NCI-H1417 treated with DMSO at 0.1 percent for 48 hours (cell line): ENCODE measurements at places on chromosomes 11 and 22.
A peak's percentile ranks its signal among the peaks of the same experiment; 100 is the strongest.

DNA sequence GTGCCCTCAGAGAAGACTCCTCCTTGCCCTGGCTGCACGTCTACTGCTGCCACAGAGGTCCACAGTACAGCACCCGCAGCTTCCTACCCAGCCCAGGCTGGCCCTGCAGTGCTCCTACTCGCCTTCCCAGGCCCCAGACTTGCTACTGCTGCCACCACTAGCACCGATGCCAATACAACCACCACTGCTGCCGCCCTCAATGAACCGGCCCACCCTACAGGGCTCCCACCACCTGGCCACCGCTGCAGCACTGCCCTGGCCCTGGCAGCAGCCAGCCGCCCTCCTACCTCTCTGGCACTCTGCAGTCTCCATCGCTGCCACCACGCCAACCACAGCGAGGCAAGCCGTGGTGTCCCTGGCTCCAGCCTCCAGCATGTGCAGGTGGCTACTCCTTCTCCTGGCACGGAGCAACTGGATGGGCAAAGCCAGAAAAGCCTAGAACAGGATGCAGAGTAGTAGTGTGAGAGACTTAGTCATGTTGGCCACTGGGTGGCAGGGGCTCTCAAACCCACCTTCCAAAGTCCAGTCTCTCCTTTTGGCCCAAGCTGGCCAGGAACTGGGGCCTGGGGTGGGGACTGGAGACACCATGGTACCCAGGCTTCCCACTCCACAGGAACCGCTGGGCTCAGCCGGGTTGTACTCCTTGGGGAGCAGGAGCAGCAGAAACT is 39.4 kb downstream of the C22orf42 start:
- DNase-seq, result no peak

DNA sequence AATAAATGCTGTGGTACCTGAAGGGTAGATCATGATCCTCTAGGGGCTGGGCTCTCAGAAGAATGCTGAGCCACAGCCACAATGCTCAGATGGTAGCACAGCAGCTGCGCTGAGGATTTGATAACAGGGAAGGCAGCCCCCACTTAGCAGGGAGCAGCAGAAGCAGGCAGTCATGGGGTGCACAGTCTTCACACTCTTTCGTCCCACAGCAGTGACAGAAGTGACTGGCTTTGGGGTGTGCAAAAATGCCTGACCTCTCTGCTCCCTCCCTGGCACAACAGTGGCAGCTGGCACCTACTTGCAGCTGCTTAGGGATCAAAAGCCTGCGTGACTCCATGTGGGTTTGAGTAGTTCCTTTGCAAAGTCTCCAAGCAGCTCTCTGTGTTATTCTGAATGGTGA is 1349.8 kb upstream of the RAG2 start:
- DNase-seq, result no peak

DNA sequence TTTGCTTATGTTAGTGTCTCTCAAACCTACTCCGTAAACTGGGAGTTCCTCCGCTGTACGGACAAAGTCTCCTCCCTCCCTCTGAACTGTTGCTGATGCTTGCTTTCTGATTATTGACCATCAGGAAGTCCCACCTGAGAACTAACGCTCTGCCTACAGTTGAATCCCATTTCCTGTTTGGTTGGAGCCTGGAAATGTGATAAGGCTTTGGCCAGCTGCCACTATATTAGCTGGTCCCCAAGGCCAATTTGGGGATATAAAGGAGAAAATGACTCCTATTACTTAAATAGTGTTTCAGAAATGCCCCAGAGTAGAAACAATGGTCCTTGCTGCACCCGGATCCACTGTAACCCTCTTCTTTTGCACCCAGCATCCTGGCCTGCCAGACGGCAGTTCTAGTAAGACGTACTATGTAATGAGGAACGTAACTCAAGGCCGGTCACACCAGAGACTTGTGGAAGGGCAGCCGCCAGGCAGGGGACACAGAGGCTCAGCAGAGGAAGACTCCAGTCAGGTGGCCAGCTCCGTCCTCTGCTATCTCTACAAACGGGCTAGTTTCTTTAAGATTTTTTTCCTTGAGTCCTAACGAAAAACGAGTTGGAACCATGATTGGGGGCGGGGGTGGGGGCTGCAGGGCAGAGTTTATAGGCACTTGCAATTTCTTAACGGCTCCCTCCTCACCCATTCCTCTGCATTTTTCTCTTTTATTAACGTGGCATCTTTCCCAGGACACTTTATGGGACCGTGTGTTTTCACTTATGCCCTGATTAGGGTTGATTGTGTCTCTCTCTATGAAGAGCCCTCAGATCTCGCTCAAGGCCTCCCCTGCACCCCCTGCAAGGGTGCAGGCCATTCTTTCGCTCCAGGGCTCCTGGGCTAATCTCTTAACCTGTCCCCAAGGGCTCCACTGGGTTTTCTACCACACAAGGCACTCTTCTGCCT is 72.8 kb upstream of the CDON start:
- no peak for DNase-seq

- no peak for DNase-seq
Observed at GRCh38 chr11:1845561-1846452, 7.0 kb downstream of the TNNI2 start.

DNA sequence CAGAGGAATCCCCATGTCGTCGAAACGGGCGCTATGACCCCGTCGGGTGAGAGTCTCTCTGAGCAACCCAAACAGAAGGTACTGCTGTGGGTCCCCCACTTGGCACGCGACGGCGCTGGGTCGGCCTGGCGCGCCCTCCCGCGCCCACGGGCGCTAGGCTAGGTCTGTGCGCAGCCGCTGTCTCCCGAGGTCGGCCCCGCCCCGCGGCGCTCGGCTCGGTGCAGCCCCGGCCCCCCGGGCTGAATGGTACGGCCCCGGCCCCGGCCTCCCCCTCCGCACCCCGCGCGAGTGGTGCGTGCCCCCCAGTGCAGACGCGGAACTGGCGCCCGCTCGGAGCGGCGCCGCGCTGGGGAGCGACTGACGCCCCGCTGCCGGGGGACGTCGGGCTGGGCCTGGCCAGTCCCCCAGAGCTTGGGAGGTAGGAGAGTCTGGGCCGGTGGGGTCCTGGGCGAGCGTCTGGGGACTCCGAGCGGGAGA is at the start of gene MADD:
TSS of gene MADD (plus strand) at position 305 of the 477 bp plus-strand sequence.
- no peak for DNase-seq

DNA sequence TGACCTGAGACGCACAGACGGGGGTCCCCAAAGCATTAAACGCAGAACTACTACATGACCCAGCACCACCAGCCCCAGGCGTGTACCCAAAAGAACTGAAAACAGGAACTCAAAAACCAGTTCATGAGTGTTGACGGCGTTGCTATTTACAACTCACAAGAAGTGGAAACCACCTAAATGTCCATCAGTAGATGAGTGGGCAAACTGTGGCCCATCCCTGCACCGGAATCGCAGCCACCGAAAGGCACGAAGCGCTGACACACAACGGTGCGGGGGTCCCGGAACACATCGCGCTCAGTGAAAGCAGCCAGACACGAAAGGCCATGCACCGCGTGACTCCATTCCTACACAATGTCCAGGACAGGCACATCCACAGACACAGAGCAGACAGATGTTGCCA is 79.2 kb downstream of the TRMU start:
- DNase-seq, result no peak

- DNase-seq, result no peak
Observed at GRCh38 chr11:82988936-82989627, 82.6 kb downstream of the RAB30 start.

DNA sequence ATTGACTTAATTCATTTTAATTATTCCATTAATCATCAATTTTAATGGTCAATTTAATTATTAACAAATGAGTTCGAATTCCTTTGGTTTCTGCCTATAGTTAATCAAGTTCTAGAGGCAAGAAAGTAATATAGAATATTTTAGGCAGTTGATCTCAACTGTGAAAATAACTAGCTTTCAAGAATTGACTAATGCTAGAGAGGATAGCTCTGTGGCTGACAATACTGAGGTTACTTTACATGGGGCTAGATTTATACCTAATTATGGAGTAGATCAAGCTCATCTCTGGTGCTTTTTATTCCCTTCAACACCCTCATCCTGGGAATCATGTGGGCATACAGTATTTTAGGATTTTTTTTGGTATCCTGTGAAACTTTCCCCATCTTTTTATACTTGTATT is 259.4 kb downstream of the GRM5 start:
- no peak for DNase-seq

DNA sequence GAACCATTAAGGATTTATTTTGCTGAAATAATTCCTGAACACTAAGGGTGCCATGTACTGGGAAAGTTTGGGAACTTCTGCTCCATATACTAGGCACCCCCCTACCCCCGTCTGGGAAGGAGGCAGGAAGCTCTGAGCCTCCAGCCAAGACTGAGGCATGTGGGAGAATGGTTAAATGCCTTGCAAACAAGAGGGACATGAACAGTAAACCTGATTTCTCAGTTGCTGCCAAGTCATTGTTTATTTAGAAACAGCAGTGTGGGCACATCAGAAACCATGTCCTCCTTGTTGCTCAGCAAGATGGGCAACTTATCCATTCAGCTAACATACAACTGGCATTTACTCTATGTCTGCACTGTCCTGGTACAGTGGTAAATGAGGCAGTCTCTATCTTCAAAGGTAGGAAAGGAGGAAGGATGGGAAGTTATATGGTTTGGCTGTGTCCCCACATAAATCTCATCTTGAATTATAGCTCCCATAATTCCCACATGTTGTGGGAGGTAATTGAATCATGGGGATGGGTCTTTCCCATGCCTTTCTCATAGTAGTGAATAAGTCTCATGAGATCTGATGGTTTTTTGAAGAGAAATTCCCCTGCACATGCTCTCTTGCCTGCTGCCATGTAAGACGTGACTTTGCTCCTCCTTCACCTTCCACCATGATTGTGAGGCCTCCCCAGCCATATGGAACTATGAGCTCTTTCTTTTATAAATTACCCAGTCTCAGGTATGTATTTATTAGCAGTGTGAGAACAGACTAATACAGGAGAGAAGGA is 459.1 kb downstream of the MIAT start:
- DNase-seq, result no peak

GRCh38 chr22:29265929-29266328 is 1.9 kb downstream of the RHBDD3 start:
- DNase-seq, result no peak

- no peak for DNase-seq
Observed at GRCh38 chr11:101759771-101760450, 154.9 kb upstream of the CEP126 start.

GRCh38 chr11:18588297-18589252 is at the start of gene UEVLD:
UEVLD (minus strand) TSS chr11:18588734; CDS start chr11:18588654, 80 bp downstream.
- no peak for DNase-seq

DNA sequence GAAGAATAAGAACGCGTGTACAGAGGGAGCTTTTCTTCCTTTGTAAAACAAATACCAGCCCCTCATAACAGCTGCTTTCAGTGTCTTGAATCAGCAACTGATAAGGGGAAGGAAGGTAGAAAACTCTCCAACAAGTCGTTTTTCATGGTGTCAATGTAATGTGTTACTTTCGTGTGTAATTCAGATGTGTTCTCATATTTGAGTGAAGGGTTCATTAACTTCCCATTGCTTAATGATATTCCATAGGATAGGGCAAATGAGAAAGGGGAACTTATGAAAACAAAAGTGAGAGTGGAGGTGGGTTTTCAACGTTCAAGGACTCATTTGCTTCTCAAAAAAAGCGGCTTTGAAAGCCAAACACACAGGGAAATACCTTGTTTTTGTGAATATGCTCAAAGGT is 452.1 kb downstream of the NTM start:
- no peak for DNase-seq

GRCh38 chr11:115159207-115159606 is 345.0 kb downstream of the CADM1 start:
- no peak for DNase-seq

GRCh38 chr11:64864135-64864472 is 14.3 kb downstream of the EHD1 start:
- DNase-seq, result no peak

DNA sequence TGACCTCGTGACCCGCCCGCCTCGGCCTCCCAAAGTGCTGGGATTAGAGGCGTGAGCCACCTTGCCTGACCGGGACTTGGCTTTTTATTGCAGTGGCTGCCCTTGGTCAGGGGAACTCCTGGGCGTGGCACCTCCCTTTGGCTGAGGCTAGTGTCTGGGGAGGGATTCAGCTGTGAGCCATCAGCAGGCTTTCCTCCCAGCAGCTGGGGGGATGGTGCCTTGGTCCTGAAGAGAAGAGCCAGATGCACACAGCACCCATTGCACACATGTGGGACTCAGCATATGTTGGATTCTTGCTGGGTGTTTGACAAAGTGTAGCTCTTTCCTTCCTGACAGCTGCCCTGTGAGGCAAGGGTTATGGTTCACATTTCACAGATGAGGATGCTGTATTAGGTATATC is 8.4 kb downstream of the CYTH4 start:
- DNase-seq, result no peak

GRCh38 chr11:113926273-113927197 is 21.9 kb downstream of the HTR3B start:
- DNase-seq, result no peak

- DNase-seq, result peak; percentile 71
Observed at GRCh38 chr22:26892166-26893041, 235.0 kb downstream of the MIAT start.

GRCh38 chr22:46969491-46969890 is 207.0 kb downstream of the TBC1D22A start:
- DNase-seq, result no peak

- DNase-seq, result no peak
Observed at GRCh38 chr11:42975180-42975529, 336.6 kb upstream of the API5 start.

GRCh38 chr11:46100670-46101069 is 20.6 kb downstream of the PHF21A start:
- DNase-seq, result no peak

DNA sequence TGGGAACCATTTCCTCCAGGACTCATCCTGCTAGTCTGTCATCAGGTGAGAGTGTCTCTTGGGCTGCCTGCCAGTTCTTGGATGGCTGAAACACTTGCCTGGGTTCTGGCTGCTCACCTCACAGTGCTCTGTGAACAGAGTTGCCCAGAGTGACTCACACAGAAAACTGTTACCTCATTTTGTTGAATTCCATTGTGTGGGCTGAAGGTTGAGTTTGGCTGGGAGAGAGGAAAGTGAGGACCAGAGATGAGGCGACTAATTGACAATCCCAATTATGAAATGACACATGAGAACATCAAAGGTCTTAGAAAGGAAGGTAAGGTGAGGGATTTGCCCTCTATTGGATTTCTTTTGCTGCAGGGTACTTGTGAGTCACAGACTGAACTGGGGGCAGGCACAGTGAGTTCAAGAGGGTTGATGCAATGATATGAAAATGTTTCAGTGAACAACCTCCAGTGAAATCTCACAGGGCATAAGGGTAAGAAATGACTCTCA is 20.2 kb upstream of the CALCB start:
- no peak for DNase-seq

DNA sequence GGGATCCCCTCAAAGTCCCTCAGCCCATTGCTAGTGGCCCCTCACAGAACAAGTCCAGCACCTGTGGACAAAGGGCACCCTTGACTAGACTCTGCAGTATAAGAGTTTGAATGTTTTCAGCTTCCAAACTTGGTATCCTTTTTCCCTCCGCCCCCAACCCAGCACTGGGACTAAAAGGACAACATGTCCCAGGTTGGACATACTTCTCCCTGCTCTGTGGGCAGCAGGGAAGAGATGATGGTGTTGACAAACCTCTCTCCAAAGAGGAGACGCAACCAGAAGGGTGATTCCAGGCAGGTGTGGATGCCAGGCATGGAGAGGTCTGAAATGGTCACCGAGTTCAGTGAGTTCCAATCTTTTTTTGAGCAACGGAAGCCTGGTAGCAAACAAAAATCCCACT is 4.5 kb upstream of the MYOD1 start:
- no peak for DNase-seq
